Suppressor macrophage treated with lipopolysaccharide for 1 hour (primary cell): ENCODE measurements at places on chromosomes 11 and 22.

DNA sequence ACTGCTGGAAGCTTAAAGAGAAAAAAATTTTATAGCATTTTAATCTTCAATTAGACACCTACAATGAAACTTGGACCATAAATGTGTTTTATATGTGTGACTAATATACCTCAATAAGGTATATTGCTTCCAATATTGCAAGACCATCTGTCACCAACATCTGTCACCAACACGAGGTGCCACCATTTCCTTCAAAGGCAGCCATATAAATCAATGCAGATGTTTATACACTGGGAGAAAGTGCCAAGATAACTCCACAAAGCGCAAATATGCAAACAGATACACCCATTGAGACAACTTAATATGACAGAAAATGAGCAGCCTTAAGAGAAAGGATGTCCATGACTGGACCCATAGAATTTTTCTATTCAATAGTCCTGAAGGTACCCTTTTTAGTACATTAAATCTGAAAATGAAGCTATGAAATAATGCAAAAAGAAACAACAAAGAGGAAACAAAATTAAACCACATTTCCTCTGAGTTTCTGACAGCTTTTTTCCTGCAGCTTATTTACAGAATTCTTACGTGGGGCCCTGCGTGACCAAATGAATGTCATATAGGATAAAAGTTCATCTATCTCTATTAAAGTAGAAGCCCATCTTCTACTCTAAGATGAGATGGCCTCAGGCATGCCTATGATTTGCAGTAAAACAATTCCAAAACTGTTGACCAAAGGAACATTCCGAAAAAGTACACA lies 12.5 kb downstream of the MPZL3 start:
- DNase-seq: no peak

GRCh38 chr22:46663001-46663400 lies 42.8 kb downstream of the GRAMD4 start:
- no peak for DNase-seq

- no peak for DNase-seq
Observed at GRCh38 chr11:128832121-128832497, 35.0 kb downstream of the KCNJ1 start.

DNA sequence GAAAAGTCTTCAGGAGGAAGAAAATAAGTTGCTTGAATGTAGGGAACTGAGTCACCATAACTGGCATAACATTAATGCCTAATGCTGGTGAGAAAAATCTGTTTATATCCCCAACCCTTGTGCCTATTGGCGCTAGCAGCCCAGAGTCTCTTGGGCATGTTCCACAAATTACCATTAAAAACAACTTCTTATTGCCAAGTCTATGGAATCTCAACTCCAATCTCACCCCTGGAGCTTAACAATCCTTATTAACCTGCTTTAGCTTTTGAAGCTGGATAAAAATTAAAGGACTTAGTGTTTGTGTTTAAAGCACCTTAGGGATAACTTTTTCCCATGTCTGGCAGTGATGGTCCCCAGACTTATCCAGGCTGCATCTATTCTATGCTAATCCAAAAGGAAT lies 143.0 kb downstream of the APIP start:
- no peak for DNase-seq

GRCh38 chr11:17314232-17314547 lies 37.4 kb upstream of the NCR3LG1 start:
- DNase-seq: no peak

- peak; percentile 75 for DNase-seq
Observed at GRCh38 chr11:8363921-8364320, 100.2 kb upstream of the LMO1 start.

DNA sequence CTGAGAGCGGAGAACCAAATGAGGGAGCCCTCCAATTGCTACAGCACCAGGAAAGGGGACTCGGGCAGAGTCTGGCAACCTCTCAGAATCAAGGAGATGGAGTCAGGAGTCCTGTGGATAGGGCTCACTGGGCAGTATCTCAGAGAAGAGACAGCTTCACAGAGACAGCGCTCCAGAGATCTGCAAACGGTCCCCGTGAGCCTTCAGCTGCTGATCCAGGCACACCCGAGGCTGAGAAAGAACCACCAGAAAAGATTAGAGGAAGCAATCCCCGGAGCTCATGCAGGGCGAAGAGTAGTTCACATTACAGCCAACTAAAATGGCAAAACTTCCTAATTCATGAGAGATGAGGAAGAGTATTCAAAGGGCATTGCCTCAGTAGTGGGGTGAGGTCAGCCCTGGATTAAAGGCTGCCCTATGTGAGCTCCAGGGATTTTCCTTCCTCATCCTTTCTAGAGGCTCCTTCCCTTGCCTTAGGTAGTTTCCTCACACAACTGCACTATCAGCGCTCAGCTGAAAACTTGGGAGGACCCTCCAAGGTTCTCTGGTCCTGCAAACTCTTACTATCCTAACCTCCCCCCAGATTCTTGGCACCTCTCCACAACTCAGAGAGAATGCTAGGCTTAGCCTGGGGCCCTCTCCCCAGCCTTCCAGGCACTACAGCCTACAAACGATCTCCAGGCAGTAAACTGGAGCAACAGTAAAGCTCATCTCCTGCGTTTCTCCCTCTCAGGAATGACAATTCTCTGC lies 23.7 kb downstream of the SCN4B start:
- peak; percentile 87 for DNase-seq

DNA sequence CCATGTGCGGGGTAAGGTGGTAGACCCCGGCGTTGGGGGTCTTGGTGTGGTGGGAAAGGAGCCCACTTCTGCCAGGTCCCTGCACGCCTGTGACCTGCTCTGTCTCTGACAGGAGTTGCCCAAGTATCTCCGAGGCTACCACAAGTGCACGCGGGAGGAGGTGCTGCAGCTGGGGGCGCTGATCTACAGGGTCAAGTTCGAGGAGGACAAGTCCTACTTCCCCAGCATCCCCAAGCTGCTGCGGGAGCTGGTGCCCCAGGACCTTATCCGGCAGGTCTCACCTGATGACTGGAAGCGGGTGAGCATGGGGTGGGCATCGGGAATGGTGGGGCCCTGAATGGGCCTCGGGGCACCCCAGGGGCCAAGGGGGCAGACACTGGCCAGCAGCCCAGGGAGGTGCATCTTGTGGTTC lies 83.0 kb downstream of the MYO7A start:
- no peak for DNase-seq

DNA sequence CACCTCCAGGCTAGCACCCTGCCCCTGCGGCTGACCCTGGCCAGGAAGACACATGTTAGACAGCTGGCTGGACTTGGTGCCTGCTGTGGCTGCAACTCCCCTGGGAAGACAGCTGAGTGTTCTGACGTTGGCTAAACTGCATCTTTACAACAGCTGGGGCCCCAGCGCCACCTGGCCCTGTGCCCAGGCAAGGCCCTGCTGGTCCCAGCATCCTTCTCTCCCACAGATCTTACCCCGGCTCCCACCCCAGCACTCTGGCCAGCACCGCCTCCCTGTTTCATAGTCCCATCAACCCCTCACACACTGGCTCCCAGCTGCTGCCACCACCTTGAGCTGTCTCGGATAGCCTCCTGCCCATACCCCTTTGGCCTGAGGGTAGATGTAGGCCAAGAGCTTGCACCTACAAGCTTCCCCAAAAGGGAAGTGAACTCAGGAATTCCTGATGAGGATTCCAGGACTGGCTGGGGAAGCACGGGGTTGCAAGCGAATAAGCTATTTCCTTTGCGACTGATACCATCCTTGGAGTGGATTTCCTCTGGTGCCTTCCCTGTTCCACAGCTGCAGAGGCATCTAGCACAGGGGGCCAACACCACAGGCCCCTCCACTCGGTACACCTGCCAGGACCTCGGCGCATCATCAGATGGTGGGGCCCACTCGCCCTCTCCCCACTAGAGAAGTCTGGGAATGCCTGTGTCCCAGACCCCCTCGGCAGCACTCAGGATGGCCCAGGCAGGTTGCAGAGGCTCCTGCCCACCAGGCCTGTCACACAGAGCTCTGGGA lies 28.5 kb downstream of the RSPH14 start:
- no peak for DNase-seq

- no peak for DNase-seq
Observed at GRCh38 chr22:20159076-20159475, 8.2 kb upstream of the CCDC188 start.

DNA sequence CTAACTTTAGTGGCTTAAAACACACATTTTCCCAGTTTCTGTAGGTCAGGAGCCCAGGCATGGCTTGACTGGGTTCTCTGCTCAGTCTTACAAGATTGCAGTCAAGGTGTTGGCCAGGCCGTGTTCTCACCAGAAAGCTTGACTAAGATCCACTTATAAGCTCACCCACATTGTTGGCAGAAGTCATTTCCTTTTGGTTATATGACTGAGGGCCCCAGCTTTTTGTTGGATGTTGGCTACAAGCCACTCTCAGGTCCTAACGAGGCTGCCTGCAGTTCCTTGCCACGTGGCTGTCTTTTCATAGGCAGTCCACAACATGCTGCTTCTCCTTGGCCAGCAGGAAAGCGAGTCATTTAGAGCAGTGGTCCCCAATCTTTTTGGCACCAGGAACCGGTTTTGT lies 79.3 kb upstream of the CRTAM start:
- no peak for DNase-seq
